Gastrocnemius medialis (tissue), 4 donors: ENCODE measurements at places on chromosomes 1 and 21.
A peak's percentile ranks its signal among the peaks of the same experiment; 100 is the strongest.

GRCh38 chr1:185917646-185918045 is 183.5 kb downstream of the HMCN1 start:
- DNase-seq, result no peak

GRCh38 chr1:65309304-65310077 is at the start of gene DNAJC6:
TSS of gene DNAJC6 (plus strand) at chr1:65309543. CDS start at chr1:65309746, 203 bp downstream.
- peak; percentile 5 for DNase-seq

GRCh38 chr1:71640116-71640515 is 559.3 kb upstream of the ZRANB2 start:
- no peak for DNase-seq

- DNase-seq, result no peak
Observed at GRCh38 chr1:87599569-87599968, 270.9 kb downstream of the LMO4 start.

- no peak for DNase-seq
Observed at GRCh38 chr1:36352910-36353878, 29.7 kb upstream of the EVA1B start.

DNA sequence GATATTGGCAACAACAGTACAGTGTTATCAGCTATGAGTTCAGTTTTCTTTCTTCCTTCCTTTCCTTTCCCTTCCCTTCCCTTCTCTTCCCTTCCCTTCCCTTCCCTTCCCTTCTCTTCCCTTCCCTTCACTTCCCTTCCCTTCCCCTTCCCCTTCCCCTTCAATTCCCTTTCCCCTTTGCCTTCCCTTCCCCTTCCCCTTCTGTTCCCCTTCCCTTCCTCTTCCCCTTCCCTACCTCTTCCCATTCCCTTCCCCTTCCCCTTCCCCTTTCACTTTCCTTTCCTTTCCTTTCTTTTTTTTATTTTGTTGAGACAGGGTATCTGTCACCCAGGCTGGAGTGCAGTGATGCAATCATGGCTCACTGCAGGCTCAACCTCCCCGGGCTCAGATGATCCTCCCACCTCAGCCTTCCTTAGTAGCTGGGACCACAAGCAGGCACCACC is 72.3 kb upstream of the CAPZB start:
- DNase-seq, result no peak

- peak; percentile 49 for DNase-seq
Observed at GRCh38 chr1:8314346-8315280, 3.3 kb upstream of the SLC45A1 start.

GRCh38 chr1:119646521-119647227 is 1.4 kb downstream of the ZNF697 start:
- no peak for DNase-seq

- no peak for DNase-seq
Observed at GRCh38 chr1:76613886-76614285, 253.4 kb upstream of the ST6GALNAC5 start.

- DNase-seq, result peak; percentile 2
Observed at GRCh38 chr1:24266398-24266941, 52.7 kb upstream of the GRHL3 start.

- DNase-seq, result no peak
Observed at GRCh38 chr1:176118985-176119384, 88.1 kb downstream of the COP1 start.

DNA sequence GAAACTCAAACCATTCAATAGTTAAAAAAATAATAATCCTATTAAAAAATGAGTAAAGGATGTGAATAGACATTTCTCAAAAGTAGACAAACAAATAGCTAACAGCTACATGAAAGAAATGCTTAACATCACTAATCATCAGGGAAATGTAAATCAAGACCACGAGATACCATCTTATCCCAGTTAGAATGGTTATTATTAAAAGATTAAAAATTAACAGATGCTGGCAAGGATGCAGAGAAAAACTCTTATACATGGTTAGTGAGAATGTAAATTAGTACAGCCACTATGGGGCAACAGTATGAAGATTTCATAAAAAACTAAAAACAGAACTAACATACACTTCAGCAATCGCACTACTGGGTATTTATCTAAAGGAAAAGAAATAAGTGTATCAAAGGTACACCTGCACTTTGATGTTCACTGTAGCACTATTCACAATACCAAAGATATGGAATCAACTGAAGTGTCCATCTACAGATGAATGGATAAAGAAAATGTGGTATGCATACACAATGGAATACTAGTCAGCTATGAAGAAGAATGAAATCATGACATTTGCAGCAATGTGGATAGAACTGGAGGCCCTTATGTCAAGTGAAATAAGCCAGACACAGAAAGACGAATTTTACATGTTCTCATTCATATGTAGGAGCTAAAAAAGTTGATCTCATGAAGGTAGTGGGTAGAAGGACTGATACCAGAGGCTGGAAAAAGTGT is 117.9 kb downstream of the ACBD6 start:
- DNase-seq, result no peak

GRCh38 chr1:181083842-181084605 is 4.5 kb upstream of the IER5 start:
- peak; percentile 81 for DNase-seq

DNA sequence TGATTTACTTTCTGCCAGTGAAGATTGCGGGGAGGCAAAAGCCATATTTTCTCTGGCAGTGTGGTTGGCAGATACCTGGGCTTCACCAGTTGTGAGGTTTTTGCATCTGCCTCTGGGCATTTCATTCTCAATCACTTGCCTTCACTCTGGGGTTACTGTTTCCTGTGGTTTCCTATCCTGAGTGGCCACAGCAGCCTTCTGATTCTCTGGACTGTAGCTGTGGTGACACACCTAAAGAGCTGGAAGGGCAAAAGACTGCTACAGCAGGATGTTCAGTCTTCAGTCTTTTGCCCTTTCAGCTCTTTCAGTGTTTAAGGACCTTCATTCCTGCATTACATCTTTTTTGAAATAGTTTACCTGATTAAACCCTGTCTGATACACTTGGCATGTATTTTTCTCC is 50.5 kb upstream of the GPR52 start:
- no peak for DNase-seq

DNA sequence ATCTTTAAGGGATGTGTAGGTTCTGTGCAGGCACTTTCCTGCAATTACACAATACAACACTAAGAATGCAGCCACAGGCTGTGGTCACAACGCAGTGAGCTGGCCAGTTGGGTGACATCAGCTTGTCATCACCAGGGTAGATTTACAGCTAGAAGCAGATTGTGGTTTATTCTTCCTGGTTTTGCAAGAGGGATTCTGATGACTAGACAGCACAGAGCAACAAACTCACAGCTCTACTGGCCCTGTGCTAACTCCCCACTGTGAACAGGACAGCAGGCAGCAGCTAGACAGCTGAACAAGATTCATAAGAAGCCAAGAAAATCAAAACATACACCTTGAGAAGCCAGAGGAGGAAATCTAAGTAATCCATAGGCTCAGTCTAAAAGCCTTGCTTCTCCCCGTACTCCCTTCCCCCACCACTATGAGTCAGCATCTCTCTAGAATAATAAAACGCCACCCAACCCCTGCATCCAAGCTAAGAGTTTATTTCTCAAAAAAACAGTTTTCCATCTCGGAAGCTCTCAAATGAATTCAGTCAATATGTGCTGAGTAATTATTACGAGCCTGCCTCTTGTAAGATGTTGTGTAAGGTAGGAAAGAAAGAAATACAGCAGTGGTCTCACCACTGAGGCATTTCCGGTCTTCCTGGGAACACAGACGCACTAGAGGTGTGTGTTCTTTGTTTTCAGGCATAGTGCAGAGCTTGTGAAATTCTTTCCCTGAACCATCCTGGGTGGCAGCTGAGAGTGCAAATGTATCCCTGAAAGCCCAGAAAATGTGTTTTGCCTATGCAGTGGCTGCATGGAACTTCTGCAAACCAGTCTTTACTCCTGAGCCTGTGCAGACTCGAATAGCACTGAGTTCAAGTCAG is 162.8 kb downstream of the NTPCR start:
- DNase-seq, result peak; percentile 59

DNA sequence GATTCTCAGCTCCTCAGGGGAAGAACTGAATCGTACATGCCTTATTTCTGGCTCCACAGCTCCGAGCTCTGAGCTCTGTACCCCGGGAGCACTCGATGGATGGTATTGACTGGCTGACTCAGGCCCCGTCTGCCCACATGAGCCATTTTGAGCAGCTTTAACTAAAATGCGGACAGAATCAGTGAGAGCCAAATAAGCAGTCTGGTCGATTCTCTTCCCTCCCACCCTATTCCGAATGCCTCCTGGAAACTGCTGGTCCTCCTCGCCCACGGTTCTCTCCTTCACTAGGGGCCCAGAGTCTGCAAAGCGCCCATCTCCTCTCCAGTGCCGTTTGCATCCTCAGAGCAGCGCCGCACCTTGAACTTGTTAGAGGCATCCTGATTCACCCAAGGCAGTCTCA is 125.9 kb upstream of the IRF2BP2 start:
- no peak for DNase-seq
